ENCODE measurements at places on chromosomes 2 and 18. TPM values are rescaled to one million over a fixed set of nuclear protein-coding genes. Genes with fewer than 3 reads are reported as not detected.

DNA sequence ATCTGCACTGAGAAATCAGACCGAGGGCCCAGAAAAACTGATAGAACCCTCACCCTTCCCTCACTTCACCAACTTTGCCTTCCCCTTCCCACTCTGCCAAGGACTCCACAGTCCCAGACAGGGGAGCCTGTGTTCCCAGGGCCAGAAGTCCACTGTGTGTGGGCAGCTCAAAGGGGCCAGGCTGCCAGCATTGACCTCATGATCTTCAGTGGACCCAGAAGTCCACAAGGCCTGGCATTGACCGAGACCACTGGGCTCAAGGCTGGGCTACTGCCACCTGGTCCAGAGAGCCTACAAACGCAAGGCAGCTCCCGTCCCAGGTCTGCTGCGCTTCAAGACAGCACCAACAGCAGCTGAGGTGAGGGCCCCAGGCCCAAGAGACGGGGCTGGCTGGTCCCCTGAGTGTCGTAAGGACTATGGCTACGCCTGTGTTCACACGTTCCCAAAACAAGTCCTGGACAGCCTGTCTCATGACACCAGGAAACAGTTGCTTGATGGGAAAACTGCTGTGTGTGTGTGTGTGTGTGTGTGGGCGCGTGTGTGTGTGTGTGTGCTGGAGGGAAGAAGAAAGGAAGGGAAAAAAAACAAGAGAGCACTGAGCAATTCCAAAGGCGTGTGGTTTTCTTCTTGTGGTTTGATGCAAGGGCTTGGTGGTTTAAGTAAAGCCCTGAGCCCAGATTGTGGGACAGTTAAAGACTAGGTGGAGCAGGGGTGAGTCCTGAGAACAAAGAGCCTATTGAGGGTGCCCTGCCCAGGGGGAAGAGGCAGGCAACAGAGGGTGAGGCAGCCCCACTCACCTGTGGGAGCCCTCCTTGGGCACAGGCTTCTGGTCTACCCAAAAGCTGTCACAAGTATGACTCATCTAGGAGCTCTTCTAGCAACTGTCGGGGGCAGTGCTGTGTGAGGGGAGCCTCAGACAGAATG is 46.6 kb upstream of the ZBTB7C start:
- no peak overlapping the region for H3K27ac ChIP-seq
- H3K27me3 ChIP-seq, result peaks cover 2% of the 10 kb centered on the region
- H3K36me3 ChIP-seq, result no peaks in the 10 kb centered on the region
- no peak overlapping the region for H3K4me3 ChIP-seq
- H3K4me1 ChIP-seq, result peaks cover 20% of the 10 kb centered on the region
- peak; percentile 84 for DNase-seq

TTR gene
- total RNA-seq, result not detected

- H3K4me1 ChIP-seq, result no peaks in the 10 kb centered on the region
- H3K36me3 ChIP-seq, result no peaks in the 10 kb centered on the region
- no peak overlapping the region for H3K27ac ChIP-seq
- no peak overlapping the region for H3K4me3 ChIP-seq
- no peaks in the 10 kb centered on the region for H3K27me3 ChIP-seq
These were observed 652.0 kb downstream of the DCC start for GRCh38 chr18:52992041-52992440.

DNA sequence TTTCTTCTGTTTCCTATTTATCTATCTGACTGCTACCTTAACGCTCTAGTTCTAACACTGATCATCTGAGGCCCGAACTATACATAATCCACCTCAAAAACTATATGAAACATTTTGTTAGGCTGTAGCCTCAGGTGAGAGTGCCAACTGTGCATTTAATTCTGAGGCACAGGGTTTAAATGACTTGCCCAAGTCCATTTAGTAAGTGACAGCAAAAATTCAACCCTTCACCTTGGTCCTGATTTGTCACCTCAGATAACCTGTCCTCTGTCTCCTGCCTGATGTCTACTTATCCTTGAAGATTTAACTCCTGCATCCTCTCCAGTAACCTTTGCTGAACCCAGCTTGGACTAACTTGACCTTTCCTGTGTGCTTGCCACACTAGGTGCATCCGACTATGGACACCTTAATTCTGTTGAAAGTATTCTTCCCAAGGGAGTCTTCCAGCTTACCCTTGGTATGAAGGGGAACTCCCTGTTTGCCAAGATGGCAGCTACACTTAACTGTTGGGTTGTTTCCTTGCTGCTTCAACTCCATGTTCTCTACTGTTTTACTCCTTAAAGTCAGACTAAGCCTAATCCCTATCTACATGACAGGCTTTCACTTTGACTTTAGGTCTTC is 23.5 kb downstream of the CD302 start:
- H3K27me3 ChIP-seq, result no peaks in the 10 kb centered on the region
- no peak overlapping the region for H3K4me3 ChIP-seq
- DNase-seq, result no peak
- H3K36me3 ChIP-seq, result peaks cover 24% of the 10 kb centered on the region
- no peaks in the 10 kb centered on the region for H3K4me1 ChIP-seq

TUBA3D gene
- not detected for total RNA-seq

- H3K4me3 ChIP-seq, result no peak overlapping the region
- H3K27ac ChIP-seq, result no peak overlapping the region
- no peak for DNase-seq
These were observed 60.2 kb downstream of the CHRNA1 start for GRCh38 chr2:174704061-174704460.

SCN7A gene
- not detected for total RNA-seq

GRCh38 chr2:237662671-237663093 is 35.3 kb downstream of the LRRFIP1 start:
- peak overlapping the region; percentile 74 for H3K27ac ChIP-seq
- H3K36me3 ChIP-seq, result no peaks in the 10 kb centered on the region
- peak; percentile 99 for DNase-seq
- 0 out of 2 replicates have a peak overlapping the region, but pooled peaks have one; percentile 6 for H3K4me3 ChIP-seq
- peaks cover 13% of the 10 kb centered on the region for H3K4me1 ChIP-seq

ANKRD44 gene
- total RNA-seq, result 8.9 TPM

GRCh38 chr18:8932866-8933265 is 169.6 kb upstream of the NDUFV2 start:
- H3K36me3 ChIP-seq, result no peaks in the 10 kb centered on the region
- DNase-seq, result no peak
- no peaks in the 10 kb centered on the region for H3K27me3 ChIP-seq
- 0 out of 2 replicates have a peak, but pooled peaks cover 6% of the 10 kb centered on the region for H3K4me1 ChIP-seq
- no peak overlapping the region for H3K4me3 ChIP-seq

KCNG2 gene
- not detected for total RNA-seq

GRCh38 chr18:60389314-60389713 is 16.7 kb upstream of the MC4R start:
- peaks cover 26% of the 10 kb centered on the region for H3K4me1 ChIP-seq
- H3K4me3 ChIP-seq, result no peak overlapping the region
- no peak for DNase-seq
- H3K27me3 ChIP-seq, result no peaks in the 10 kb centered on the region
- no peaks in the 10 kb centered on the region for H3K36me3 ChIP-seq

DNA sequence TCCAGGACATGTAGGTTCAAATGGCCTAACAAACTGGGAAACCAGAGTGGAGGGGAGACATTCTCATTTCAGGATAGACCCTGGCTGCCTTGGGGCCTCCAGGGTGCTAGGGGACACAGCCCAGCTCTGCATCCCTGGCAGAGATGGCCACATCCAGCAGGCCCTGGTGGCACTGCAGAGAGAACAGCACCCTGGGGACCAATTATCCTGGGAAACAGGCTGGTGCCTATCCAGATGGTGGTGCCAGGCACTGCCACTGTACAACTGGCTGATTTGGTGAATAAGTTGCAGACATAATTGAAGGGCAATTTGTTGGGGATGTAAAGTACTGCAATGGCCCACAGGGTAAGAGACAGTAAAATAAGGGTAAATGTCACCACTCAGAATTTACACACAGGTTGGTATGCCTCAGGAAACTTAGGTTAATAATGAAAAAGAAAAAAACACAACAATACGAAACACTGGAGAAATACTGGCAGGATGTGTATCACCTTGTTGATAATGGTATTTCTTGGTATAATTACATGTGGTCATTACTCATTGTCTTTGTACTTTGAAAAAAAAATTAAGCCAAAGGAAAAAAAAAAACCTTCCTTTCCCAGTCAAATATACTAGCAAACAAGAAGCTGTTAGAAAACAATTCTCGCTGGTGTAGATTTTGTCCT is 12.8 kb upstream of the SFTPB start:
- no peaks in the 10 kb centered on the region for H3K27me3 ChIP-seq
- peak; percentile 33 for DNase-seq
- peaks cover 18% of the 10 kb centered on the region for H3K4me1 ChIP-seq
- H3K4me3 ChIP-seq, result no peak overlapping the region
- H3K27ac ChIP-seq, result no peak overlapping the region

- no peak for DNase-seq
- no peaks in the 10 kb centered on the region for H3K36me3 ChIP-seq
- H3K4me3 ChIP-seq, result no peak overlapping the region
- H3K4me1 ChIP-seq, result no peaks in the 10 kb centered on the region
These were observed 16.9 kb upstream of the C18orf32 start for GRCh38 chr18:49503931-49504330.

- H3K4me1 ChIP-seq, result peaks cover 11% of the 10 kb centered on the region
- DNase-seq, result no peak
- no peaks in the 10 kb centered on the region for H3K36me3 ChIP-seq
- no peaks in the 10 kb centered on the region for H3K27me3 ChIP-seq
- H3K4me3 ChIP-seq, result no peak overlapping the region
These were observed 97.8 kb upstream of the PMAIP1 start for GRCh38 chr18:59802031-59802430.

DNA sequence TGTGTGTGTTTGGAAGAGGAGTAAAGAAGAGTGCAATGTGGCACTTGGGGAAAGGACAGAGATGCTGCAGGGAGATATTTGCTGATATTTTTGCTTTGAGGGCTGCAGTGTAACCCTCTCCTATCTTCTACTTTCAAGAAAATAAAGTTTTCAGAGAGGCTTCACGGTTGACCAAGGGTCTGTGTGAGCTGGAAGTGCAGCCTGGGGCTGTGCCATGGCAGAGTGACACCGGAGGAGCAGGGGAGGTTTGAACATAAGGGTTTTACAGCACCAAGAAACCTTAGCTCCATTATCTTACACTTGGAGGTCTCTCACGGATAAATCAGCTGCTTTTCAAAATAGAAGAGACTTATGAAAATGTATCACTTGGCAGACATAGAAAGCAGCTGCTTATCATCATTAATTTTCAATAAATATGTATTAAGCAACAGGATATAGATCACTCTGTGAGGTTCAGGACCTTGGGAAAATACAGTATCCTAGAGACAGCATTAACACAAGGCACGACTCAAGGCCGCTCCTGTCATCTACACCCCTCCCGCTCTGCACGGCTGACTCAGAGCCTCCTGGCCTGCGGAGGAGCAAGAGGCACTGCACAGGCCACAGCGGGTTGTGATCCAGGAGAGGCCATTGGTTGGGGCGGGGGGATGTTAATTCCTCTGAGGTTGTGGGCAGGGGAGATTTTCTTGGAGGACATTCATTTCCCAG is 127.8 kb downstream of the COPS8 start:
- H3K27me3 ChIP-seq, result no peaks in the 10 kb centered on the region
- peak overlapping the region; percentile 77 for H3K27ac ChIP-seq
- no peak overlapping the region for H3K4me3 ChIP-seq

GRCh38 chr2:102619414-102620319 is at the start of gene SLC9A2:
Gene SLC9A2, plus strand, starts transcription at chr2:102619553. Its CDS starts 296 bp downstream, at chr2:102619849.
- no peaks in the 10 kb centered on the region for H3K4me1 ChIP-seq
- peaks cover 71% of the 10 kb centered on the region for H3K27me3 ChIP-seq
- H3K36me3 ChIP-seq, result no peaks in the 10 kb centered on the region
- peak within 1 kb of the TSS; percentile 69 for H3K4me3 ChIP-seq
- no peak within 1 kb of the TSS for H3K27ac ChIP-seq
- DNase-seq, result peak; percentile 21

GAL3ST2 gene
- total RNA-seq, result not detected

GRCh38 chr2:241033994-241034393 is 35.6 kb downstream of the SNED1 start:
- no peak for DNase-seq
- H3K27ac ChIP-seq, result no peak overlapping the region
- H3K27me3 ChIP-seq, result no peaks in the 10 kb centered on the region
- H3K36me3 ChIP-seq, result no peaks in the 10 kb centered on the region

GRCh38 chr2:229521576-229521975 is 192.8 kb downstream of the DNER start:
- no peaks in the 10 kb centered on the region for H3K4me1 ChIP-seq
- no peak for DNase-seq
- no peak overlapping the region for H3K27ac ChIP-seq
- H3K4me3 ChIP-seq, result no peak overlapping the region
- no peaks in the 10 kb centered on the region for H3K36me3 ChIP-seq

DNA sequence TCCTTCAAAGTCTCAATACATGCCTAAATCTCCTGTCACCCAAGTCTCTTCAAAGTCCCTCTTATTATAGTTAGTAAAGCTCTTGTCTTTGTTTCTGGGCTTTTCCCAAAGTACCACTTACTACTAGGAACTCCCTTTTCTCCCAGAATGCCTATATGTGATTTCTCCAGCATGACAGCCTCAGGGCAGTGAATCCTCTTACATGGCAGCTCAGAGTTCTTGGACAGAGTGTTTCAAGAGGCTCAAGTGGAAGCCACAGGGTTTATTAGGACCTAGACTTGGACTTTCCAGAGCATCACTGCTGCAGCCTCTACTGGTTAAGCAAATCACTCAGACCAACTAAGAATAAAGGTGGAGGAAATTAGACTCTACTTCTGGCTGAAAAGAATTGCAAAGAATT is 98.9 kb downstream of the CSRNP3 start:
- no peak for DNase-seq
- H3K27ac ChIP-seq, result no peak overlapping the region
- no peaks in the 10 kb centered on the region for H3K4me1 ChIP-seq
- no peak overlapping the region for H3K4me3 ChIP-seq

- no peaks in the 10 kb centered on the region for H3K27me3 ChIP-seq
- peaks cover 11% of the 10 kb centered on the region for H3K4me1 ChIP-seq
- peak; percentile 64 for DNase-seq
- no peak overlapping the region for H3K4me3 ChIP-seq
These were observed 165.7 kb upstream of the SLC14A2 start for GRCh38 chr18:45449418-45450227.

GRCh38 chr2:16168506-16169264 is 228.3 kb downstream of the MYCN start:
- no peak for DNase-seq
- H3K27me3 ChIP-seq, result no peaks in the 10 kb centered on the region
- H3K4me1 ChIP-seq, result no peaks in the 10 kb centered on the region
- no peaks in the 10 kb centered on the region for H3K36me3 ChIP-seq
- H3K4me3 ChIP-seq, result no peak overlapping the region
- no peak overlapping the region for H3K27ac ChIP-seq

LYPD1 gene
- total RNA-seq, result 0.11 TPM

SERPINB5 gene
- total RNA-seq, result not detected

CERKL gene
- total RNA-seq, result not detected

GRCh38 chr2:37733251-37733650 is 61.8 kb upstream of the CDC42EP3 start:
- H3K27me3 ChIP-seq, result no peaks in the 10 kb centered on the region
- DNase-seq, result no peak
- H3K4me3 ChIP-seq, result no peak overlapping the region

GRCh38 chr2:144507441-144508171 is 12.3 kb downstream of the ZEB2 start:
- peak overlapping the region; percentile 62 for H3K4me3 ChIP-seq
- DNase-seq, result peak; percentile 46
- H3K27ac ChIP-seq, result peak overlapping the region; percentile 48
- H3K36me3 ChIP-seq, result peaks cover 4% of the 10 kb centered on the region

- H3K36me3 ChIP-seq, result no peaks in the 10 kb centered on the region
- no peak overlapping the region for H3K27ac ChIP-seq
- H3K27me3 ChIP-seq, result no peaks in the 10 kb centered on the region
- H3K4me1 ChIP-seq, result no peaks in the 10 kb centered on the region
- H3K4me3 ChIP-seq, result no peak overlapping the region
These were observed 27.6 kb upstream of the FANCL start for GRCh38 chr2:58268685-58269084.

TCF23 gene
- total RNA-seq, result not detected

GRCh38 chr18:23114171-23114881 is 21.0 kb upstream of the CABLES1 start:
- H3K36me3 ChIP-seq, result no peaks in the 10 kb centered on the region
- no peak overlapping the region for H3K4me3 ChIP-seq
- H3K27ac ChIP-seq, result peak overlapping the region; percentile 85
- peak; percentile 62 for DNase-seq

Measured in GM23248 (cell line).